ENCODE measurements at places on chromosomes 5 and 9. TPM values are rescaled to one million over a fixed set of nuclear protein-coding genes. Genes with fewer than 3 reads are reported as not detected.

Gene PNPLA7
- total RNA-seq = 2.9 TPM

Gene MEGF9
- total RNA-seq = 3.3 TPM

- no peak for ATAC-seq
Observed at GRCh38 chr9:92714787-92715487, 45.0 kb upstream of the IPPK start.

GRCh38 chr5:111699976-111700375 is 57.0 kb downstream of the NREP start:
- ATAC-seq = no peak

- no peak for ATAC-seq
Observed at GRCh38 chr9:128388150-128388549, 17.0 kb downstream of the URM1 start.

DNA sequence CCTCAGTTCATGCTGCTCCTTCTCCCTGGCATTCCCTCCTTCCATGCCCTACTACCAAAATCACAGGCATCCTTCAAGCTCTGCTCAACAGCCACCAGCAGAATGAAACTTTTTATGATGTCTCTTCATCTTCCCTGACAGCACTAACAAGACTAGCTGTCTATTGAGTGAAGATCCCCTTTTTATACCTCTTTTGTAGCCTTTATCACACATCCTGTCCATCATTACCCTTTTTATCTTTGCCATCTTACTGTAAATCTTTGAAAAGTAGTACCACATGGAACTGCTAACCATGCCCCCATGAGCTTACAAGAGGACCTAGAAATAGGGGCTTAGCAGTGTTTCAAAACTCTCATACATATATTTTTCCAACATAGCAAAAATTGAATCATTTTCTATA is 10.8 kb upstream of the ADRB2 start:
- ATAC-seq = no peak

Gene CDC20B
- not detected for total RNA-seq

Gene OR2V2
- not detected for total RNA-seq

- ATAC-seq = no peak
Observed at GRCh38 chr5:17304282-17304681, 86.9 kb downstream of the BASP1 start.

Gene EMB
- 102 TPM for total RNA-seq

GRCh38 chr5:134125039-134126015 is 10.8 kb downstream of the TCF7 start:
- ATAC-seq = peak; percentile 49

DNA sequence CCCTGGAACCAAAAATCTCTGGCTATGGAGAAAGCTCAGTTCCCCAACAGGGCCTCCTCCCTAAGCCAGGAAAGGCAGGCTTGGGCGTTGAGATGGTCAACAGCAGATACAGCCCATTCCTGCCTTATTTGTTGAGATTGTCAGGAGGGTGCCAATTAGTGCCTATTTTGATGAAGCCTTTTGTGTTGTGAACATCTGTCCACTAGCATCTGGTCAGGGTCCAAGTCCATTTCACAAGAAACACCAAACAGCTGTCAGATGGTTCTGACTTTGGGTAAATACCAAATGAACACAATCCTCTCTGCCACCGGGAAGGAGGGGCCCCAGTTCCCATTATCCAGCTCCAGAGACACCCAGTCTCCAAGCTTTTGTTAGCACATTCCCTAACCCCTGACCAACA is 19.9 kb downstream of the SEMA6A start:
- ATAC-seq = no peak

DNA sequence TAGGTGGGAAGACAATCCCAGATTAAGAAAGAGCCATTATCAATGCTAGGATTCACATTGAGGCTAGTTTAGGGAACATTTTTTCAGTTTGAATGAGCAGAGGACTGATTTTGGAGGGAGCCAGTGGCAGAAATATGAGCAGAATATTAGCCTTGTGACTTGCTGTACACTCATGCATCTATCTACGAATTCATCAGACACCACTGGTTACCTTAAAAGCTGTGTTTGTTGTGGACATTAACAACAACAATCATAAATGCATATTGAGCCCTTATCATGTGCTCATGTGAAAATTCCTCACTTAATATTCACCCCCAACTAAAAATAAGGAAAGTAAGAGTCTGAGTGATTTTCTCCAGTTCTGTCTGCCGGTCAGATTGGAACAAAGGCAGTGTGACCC is 9.9 kb upstream of the SH3TC2 start:
- no peak for ATAC-seq

Gene ATP6V1G1
- 33.5 TPM for total RNA-seq

- ATAC-seq = peak; percentile 54
Observed at GRCh38 chr5:127517110-127517479, 345 bp upstream of the PRRC1 start.

GRCh38 chr5:150024346-150024984 is 23.9 kb downstream of the HMGXB3 start:
- ATAC-seq = no peak

DNA sequence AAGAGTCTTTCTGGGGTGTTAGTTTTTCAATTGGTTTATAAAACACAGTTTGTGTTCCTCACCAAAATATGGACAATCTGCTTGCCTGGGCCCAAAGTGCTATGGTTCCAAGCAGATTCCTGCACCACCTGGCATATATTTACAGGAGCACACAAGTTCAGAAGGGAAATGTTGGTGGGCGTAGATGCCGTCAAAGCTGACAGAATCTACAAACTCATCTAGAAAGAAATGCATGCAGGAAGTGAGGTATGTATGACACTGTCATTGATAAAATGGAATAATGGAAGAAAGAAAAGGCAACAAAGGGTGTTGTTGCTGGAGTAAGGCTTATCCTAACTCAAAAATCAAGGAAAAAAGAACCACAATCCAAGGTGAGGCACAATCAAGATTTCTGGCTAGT is 225.8 kb downstream of the MLLT3 start:
- ATAC-seq = no peak

Gene LCP2
- total RNA-seq = 202 TPM

Gene MAMDC4
- total RNA-seq = 18.6 TPM

DNA sequence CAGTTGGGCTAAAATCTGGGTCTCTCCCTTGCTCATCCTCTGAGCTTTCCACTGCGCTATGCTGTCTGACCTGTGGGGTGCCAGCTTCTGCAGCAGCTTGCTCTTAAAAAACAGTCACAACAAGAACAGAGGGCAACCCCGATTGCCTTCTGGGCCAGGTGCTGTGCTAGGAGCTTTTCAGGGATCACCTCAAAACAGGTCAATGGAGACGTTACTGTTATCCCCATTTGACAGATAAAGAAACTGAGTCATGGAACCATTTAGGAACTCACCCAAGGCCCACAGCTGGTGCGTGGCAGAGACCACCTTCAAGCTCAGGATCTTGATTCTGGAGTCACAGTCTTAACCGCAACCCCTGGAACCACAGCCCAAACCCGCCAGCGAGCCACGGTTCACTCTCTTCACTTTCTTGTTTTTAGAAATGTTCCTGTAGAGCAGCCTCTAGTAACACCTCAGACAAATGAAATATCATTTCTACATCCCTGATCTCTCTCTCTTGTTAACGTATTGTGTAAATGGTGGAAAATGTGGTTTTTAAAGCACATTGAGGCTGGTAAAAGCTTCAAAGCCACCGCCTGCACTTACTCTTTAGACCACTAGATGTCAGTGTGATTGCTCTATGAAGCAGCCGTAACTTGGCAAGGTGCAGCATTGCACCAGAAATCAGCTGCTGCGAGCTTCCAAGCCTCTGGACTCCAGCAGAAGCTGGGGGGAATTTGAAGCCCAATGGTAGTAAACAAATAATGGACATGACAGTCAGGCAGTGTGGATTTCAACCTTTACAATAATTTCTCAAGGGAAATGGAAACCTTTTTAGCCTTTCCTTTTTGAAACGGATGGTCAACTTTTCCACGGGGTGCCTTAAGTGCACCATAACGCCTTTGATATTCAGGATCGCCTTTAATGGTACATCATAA is 1.7 kb downstream of the FYB1 start:
- peak; percentile 84 for ATAC-seq

GRCh38 chr5:155616779-155617392 is 603.3 kb downstream of the KIF4B start:
- ATAC-seq = no peak

GRCh38 chr5:83683836-83684235 is 36.8 kb downstream of the HAPLN1 start:
- no peak for ATAC-seq

- no peak for ATAC-seq
Observed at GRCh38 chr5:74367934-74368333, 272.6 kb downstream of the ENC1 start.

- ATAC-seq = no peak
Observed at GRCh38 chr5:98722188-98722587, 51.3 kb upstream of the RGMB start.

DNA sequence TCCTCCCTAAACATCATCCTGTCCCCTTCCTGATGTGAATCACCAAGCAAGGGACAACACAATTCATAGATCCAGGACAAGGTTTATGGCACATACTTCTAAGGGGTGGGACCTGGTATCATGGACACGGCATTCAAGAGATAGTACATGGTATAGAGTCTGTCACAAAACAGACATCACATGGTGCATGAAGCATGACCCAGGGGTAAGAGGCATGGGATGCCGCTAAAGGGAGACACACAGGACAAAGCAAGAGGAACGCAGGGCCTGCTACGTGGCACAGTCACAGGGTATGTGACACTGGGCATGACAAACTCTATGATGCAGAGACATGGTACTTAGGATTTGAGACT is 20.7 kb downstream of the GSN start:
- ATAC-seq = no peak

- no peak for ATAC-seq
Observed at GRCh38 chr9:69829484-69829883, 8.9 kb downstream of the CFAP95 start.

DNA sequence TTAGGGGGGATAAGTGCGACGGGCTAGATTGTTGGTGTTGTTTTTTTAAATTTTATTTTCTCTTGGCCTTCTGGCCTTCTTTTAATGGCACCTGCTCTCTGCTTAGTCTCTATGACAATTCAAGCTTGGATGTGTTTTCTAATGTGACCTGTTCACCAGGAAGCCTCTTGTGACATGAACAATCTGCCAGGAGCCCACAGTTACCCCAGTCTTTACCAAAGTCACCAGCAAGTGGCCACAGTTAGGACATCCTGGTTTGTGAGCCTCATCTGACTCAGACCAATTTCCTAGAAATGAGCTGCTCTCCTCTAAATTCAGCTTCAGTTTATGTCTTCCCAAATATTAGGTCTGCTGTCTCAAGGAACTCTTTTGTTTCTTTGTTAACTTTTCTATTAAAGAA is 135.8 kb downstream of the TLE4 start:
- ATAC-seq = no peak

DNA sequence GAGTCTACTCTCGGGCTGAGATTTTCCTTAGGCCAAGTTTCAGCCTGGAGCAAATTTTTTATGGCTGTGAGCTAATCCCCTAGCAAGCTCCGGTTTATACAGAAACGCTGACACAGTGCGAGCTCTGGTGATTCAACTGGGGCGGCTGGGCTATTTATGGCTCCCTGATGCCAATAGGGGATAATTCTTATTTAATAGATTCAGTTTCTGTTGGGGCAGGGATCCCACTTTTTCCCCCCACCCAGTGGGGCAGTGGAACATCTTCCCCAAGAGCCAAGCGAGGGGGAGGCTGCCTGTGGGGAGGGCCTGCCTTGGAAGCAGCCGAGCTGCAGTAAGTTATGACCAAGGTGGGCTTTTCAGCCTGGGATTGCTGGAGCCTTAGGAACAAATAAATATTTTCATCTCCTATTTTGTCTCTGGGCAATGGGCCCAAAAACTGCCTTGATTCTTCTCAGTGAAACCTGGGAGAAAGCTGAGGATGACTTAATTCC is 129.1 kb downstream of the MACROH2A1 start:
- no peak for ATAC-seq

Gene EGFL7
- 1.0 TPM for total RNA-seq

GRCh38 chr9:126297661-126298060 is 29.0 kb upstream of the MVB12B start:
- no peak for ATAC-seq

Gene UGT3A1
- total RNA-seq = not detected

Gene GABRA1
- not detected for total RNA-seq

Gene SPEF2
- 9.3 TPM for total RNA-seq

GRCh38 chr9:122180633-122181032 is 20.9 kb downstream of the MORN5 start:
- no peak for ATAC-seq

DNA sequence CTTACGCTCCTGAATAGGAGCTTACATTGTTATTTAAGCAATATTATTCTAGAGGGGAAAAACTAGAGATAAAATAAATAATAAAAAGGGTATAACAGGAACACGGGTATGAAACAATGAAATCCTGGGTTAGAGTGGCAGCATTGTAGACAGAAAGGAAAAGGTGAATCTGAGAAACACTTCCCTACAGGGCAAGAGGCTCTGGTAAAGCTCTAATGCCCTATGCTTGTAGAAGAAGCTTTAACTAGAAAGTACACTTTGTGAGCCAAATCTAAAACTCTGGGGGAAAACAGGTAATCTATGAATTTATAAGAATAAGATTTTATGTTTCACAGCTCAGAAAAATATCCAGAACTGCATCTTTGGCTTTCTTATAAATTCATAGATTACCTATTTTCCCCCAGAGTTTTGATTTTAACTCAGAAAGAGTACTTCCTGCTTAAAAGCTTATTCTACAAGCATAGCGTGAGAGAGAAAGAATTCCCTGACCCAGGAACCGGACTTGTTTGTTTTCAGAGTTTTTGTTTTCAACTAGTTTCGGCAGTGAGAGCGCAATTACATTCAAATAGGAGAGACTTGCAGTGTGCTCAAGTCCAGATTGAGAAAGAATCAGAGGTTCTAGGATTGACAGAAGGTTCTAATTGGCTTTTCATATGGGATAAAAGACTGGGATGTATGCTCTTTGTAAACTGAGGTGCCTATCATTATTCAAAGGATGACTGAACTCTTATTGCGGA is 651.0 kb upstream of the RORB start:
- no peak for ATAC-seq

Gene SPINK4
- not detected for total RNA-seq

Gene SERF1A
- total RNA-seq = 3.6 TPM

Gene SGCD
- not detected for total RNA-seq

DNA sequence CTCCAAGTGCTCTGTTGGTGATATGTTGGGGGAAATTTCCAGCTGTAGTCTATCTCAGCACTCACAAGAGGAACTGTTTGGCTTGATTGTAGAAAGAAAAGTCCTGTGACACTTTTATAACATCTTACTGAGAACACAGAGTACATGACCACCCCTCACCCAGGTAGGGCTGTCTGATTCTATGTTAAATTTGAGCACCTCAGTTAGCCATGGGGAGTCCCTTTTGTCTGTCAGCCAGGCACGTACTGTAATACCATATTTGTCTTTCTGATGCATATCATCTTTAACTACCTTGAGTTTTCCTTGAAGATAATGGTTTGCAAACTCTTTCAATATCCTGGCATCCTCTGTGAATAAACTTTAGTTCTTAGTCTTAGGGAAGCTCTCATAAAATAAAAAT is 164.5 kb downstream of the IZUMO3 start:
- ATAC-seq = no peak

Gene ANXA6
- 559 TPM for total RNA-seq

DNA sequence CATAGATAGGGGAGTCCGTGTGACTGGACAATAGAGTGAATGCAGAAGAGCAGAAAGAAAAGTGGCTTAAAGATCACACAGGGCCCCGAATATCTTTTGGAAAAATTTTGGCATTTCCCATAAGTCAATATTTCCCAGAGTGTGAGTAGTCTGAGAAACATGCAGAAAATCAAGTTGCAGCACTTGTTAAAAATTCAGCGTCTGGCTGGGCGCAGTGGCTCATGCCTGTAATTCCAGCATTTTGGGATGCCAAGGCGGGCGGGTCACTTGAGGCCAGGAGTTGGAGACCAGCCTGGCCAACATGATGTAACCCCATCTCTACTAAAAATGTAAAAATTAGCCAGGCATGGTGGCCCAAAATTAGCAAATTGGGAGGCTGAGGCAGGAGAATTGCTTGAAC is 227.0 kb downstream of the DRD1 start:
- ATAC-seq = no peak

Gene C9orf153
- total RNA-seq = 0.26 TPM

Gene NRARP
- total RNA-seq = 0.86 TPM

Gene ICE1
- 19.1 TPM for total RNA-seq
